ENCODE measurements at places on chromosomes 16 and 17. TPM values are rescaled to one million over a fixed set of nuclear protein-coding genes. Genes with fewer than 3 reads are reported as not detected.

The SCNN1G gene
- total RNA-seq: 0.12 TPM

The TLCD3A gene
- total RNA-seq: 2.3 TPM

The NPW gene
- not detected for total RNA-seq

The SRCIN1 gene
- 1.4 TPM for total RNA-seq

The SLFN12L gene
- total RNA-seq: 0.32 TPM

The PSMD7 gene
- total RNA-seq: 129 TPM

The PRSS8 gene
- total RNA-seq: not detected

The ADGRG1 gene
- total RNA-seq: 18.6 TPM

The TBC1D3I gene
- total RNA-seq: 0.20 TPM

The MYO15A gene
- 0.45 TPM for total RNA-seq

The ZPBP2 gene
- total RNA-seq: not detected

The ZNF594 gene
- 7.5 TPM for total RNA-seq

The SOCS1 gene
- 3.8 TPM for total RNA-seq

The CA5A gene
- not detected for total RNA-seq

The RNF112 gene
- 3.5 TPM for total RNA-seq

The KRT39 gene
- not detected for total RNA-seq

The CCDC144A gene
- 1.9 TPM for total RNA-seq

The TOX3 gene
- not detected for total RNA-seq

The ASPHD1 gene
- total RNA-seq: 0.37 TPM

The TERB1 gene
- not detected for total RNA-seq

The CRHR1 gene
- not detected for total RNA-seq

The EIF3C gene
- 433 TPM for total RNA-seq

Data from left ventricle myocardium superior (tissue), 1 donor.